Head of caudate nucleus (tissue), 42 donors: ENCODE measurements at places on chromosomes 6 and 20.

DNA sequence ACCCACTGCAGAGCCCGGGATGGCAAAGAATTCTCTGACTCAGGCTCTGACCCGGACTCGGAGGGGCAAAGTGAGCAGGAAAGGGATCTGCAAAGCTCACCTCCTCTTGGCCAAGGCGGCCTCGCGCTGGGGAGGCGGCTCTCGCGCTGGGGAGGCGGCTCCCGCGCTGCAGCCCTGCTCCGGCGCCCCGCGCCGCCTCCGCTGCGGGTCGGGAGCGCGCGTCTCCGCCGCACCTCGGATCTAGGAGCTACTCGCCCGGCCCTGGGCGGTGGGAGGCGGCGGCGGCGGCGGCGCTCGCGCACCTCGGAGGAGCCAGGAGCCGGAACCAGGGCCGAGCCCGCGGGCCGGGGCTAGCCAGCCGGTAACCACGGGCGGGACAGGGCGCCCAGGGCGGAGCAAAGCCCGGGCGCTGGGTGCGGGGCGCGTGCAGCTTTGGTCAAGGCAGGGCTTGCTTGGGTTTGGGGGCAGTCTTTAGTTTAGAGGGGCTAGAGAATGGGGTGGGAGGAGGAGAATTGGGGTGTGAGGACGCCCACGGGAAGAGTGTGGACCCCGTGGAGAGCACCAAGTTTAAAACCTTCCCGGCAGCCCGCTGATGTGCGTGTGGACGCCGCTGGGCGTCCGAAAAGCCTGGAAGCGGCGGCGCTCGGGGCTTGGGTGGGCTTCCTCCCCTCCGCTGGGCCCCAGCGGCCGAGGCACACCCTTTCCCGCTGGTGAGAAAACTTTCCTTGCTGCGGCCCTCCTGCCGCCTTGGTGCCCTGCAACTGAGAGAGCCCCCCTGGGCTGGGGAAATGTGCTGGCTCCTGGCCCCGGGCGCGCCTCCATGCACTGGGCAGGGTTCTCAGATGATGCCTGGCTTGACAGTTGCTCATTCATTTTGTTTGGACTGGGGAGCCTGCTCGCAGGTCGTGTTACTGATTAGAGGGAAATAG is at the start of gene MRAP2:
Gene MRAP2 (plus strand): TSS at position 250 of the 929 bp plus-strand sequence. CDS start 21,547 bp downstream, outside the sequence.
- peak; percentile 70 for DNase-seq

GRCh38 chr6:136501096-136501495 is 49.1 kb downstream of the MAP7 start:
- DNase-seq = no peak

- DNase-seq = no peak
Measured at GRCh38 chr6:148724428-148724827, 22.4 kb upstream of the UST start.

DNA sequence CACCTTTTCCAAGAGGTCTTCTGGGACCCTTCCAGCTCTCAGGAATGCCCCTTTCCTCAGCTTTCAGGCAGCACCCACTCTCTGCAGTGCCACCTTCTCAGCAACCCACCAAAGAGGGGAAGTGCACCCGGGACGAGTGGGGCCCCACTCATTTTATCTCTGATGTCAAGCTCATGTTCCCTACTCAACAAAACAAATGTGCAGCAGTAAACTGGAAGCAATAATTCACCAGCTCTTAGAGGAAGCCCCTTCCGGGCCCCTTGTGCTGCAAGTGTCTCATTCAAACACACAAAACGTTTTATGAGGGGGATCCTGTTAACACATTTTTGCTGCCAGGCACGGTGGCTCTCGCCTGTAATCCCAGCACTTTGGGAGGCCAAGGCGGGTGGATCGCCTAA is 13.6 kb downstream of the GFOD1 start:
- no peak for DNase-seq

DNA sequence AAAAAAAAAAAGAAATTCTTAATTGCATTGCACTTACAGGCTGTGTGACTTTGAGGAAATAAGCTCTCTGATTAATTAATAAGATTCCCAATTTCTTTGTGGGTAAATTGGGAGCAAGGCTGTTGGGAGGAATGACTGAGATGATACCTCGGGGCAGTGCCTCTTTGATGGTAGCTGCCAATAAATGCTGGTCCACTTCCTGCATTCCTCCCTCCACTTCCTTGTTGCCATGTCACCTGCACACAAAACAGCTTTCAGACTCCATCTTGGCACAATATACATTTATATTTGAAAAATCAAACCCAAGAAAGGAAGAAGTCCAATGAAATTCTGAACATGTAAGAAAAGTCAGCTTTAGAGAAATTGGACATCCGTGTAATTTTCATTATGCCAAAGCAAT is 45.1 kb downstream of the MTHFD1L start:
- DNase-seq = no peak

DNA sequence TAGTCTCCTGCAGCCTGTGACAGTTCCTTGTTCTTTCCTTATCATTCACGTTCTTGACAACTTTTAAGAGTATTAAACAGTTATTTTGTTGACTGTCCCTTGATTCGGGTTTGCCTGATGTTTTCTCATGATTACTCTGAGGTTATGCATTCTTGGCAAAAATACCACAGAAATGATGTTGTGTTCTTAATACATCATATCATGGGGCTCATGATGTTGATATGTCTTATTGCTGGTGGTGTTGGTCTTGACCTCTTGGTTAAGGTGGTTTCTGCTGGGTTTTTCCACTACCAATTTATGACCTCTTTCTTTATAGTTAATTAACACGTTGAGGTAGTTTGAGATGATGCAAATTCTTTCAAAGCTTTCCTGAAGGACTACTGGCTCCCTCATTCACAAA is 59.1 kb downstream of the ZHX3 start:
- no peak for DNase-seq

DNA sequence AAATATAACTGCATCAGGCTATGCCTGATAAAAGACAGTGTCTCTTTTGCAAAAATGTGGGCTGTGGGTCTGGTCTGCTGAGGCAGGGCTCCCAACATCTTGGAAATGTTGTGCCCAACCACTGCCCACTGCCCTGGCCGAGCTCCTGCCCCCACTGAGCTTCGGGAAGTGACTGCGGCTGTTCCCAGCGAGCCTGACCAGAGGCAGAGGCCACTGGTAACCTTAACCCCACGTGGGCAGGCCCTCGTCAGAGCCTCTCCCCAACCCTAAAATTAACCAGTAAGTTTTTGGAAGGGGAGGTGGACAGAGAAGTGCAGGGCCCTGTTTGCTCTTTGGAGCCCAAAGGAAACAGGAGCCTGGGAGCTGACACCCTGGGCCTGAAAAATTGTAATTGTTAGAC is 225.9 kb downstream of the MAFB start:
- DNase-seq = no peak

DNA sequence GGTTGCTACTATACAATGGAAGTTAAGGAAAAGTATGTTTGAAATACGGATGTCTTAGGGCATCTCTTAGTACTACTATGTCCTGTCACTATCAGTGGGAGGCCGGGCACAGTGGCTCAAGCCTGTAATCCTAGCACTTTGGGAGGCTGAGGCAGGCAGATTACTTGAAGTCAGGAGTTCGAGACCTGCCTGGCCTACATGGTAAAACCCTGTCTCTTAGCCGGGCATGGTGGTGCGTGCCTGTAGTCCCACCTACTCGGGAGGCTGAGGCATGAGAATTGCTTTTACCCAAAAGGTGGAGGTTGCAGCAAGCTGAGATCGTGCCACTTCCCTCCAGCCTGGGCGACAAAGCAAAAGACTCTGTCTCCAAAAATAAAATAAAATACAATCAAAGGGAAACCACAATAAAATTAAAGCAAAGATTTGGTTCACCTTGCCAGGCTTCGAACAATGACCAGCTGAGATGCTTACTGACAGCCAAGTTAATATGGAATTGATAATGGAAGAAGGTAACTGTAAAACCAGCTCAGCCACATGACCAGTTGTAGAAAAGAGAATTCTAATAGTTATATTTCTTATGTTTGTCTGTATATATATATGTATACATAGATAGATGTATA is 6.5 kb downstream of the CD24 start:
- DNase-seq = no peak

GRCh38 chr6:146913842-146914488 is 290.3 kb upstream of the STXBP5 start:
- DNase-seq = peak; percentile 25

DNA sequence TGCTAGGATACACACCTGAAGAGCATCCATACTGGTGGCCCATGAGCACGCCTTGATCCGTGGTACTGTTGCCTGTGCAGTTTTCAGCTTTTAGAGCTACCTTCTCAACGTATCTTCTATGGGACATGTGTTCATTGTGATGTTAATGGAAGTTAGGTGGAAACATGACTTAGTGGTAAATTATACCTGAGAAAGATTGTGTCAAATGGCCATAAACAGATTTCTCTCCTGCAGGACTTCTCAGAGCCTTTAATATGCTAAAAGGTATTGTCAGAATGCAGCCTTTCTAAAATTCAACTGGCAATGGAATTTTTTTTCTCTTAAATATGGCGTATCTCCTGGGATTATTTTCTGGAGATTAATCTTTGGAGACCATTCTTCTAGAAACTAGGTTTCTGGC is 148.5 kb downstream of the CDC5L start:
- no peak for DNase-seq
